ENCODE measurements at places on chromosomes 13 and 19. TPM values are rescaled to one million over a fixed set of nuclear protein-coding genes. Genes with fewer than 3 reads are reported as not detected.

The SYCN gene
- not detected for total RNA-seq

The KIR2DL3 gene
- 0.27 TPM for total RNA-seq

The C19orf85 gene
- total RNA-seq: not detected

The PTPRH gene
- 0.19 TPM for total RNA-seq

The HIF3A gene
- not detected for total RNA-seq

The IQCN gene
- total RNA-seq: 0.45 TPM

The FUT2 gene
- total RNA-seq: not detected

The DNAJC15 gene
- 15.7 TPM for total RNA-seq

The NUFIP1 gene
- 6.6 TPM for total RNA-seq

The ASPDH gene
- total RNA-seq: not detected
